ENCODE measurements at places on chromosomes 1 and 21. TPM values are rescaled to one million over a fixed set of nuclear protein-coding genes. Genes with fewer than 3 reads are reported as not detected.

Gene G0S2
- 19.7 TPM for total RNA-seq

Gene SLC6A17
- total RNA-seq = 0.07 TPM

Gene C2CD4D
- 0.18 TPM for total RNA-seq

Gene AIDA
- 83.7 TPM for total RNA-seq

Gene NMNAT2
- 0.24 TPM for total RNA-seq

Gene LRRC38
- total RNA-seq = not detected

Gene AMPD1
- not detected for total RNA-seq

Gene VWA5B1
- not detected for total RNA-seq

Gene ZNF683
- not detected for total RNA-seq

Gene INKA2
- 3.2 TPM for total RNA-seq

Gene TMEM81
- total RNA-seq = 2.0 TPM

Data from foreskin keratinocyte (primary cell).